Neuronal stem cell (in vitro differentiated cells): ENCODE measurements at places on chromosomes 1 and 21.

- DNase-seq, result no peak
These were observed 25.3 kb upstream of the SIPA1L2 start for GRCh38 chr1:232655028-232655745.

GRCh38 chr1:36656838-36657237 is 174.1 kb upstream of the CSF3R start:
- no peak for DNase-seq

DNA sequence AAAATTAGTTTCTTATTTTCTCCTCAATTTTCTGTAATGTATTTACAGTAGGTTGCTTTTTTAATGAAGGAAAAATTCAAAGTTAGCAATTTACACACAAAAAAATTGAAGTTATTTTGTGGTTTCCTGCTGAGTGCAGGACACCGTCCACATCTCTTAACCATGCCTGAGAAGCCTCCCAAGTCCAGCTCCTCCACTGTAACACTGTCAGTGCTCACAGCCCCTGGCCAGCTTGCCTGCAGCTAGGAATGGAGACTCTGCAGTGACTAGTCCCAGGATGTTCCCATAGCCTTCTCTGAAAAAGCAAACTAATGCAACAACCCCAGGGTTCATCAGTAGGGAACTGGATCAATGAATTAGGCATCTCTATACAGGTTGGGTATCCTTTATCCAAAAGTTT is 3.5 kb downstream of the A3GALT2 start:
- no peak for DNase-seq

DNA sequence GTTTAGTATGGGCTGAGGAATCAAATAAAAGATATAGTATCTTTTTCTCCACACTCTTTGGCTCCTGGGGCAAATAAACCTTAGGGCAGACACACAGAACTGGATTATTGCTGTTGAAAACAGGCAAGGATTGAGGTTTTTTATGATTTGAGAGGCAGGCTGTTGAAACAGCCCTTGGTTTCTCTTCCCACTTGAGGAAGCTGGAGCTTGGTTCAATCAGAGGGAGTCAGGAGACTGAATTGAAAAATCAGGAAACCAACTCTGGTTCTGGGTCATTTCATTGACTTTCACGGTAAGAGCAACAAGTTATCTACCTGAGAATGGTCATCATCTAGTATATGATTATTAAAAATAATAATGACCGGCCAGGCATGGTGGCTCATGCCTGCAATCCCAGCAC is 108.4 kb downstream of the CNIH3 start:
- DNase-seq, result no peak
